ENCODE measurements at places on chromosomes 1 and 21.
A peak's percentile ranks its signal among the peaks of the same experiment; 100 is the strongest.

- no peak for DNase-seq
Measured at GRCh38 chr1:44681905-44682882, 7.7 kb downstream of the ARMH1 start.

- no peak for DNase-seq
Measured at GRCh38 chr21:39714331-39714730, 30.7 kb upstream of the IGSF5 start.

DNA sequence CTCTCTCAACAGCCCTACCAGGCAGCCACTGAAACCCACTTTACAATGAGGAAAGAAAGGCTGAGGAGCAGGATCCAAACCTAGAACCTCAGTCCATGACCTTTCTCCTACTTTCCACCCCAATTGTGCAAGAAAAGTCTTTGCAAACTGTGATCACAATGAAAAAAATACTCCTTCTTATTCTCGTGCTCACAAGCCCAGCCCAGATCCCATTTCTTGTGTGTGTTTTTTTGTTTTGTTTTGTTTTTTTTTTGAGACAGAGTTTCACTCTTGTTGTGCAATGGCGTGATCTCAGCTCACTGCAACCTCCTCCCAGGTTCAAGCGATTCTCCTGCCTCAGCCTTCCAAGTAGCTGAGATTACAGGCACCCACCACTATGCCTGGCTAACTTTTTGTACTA lies 97.7 kb downstream of the CRYAA start:
- no peak for DNase-seq

DNA sequence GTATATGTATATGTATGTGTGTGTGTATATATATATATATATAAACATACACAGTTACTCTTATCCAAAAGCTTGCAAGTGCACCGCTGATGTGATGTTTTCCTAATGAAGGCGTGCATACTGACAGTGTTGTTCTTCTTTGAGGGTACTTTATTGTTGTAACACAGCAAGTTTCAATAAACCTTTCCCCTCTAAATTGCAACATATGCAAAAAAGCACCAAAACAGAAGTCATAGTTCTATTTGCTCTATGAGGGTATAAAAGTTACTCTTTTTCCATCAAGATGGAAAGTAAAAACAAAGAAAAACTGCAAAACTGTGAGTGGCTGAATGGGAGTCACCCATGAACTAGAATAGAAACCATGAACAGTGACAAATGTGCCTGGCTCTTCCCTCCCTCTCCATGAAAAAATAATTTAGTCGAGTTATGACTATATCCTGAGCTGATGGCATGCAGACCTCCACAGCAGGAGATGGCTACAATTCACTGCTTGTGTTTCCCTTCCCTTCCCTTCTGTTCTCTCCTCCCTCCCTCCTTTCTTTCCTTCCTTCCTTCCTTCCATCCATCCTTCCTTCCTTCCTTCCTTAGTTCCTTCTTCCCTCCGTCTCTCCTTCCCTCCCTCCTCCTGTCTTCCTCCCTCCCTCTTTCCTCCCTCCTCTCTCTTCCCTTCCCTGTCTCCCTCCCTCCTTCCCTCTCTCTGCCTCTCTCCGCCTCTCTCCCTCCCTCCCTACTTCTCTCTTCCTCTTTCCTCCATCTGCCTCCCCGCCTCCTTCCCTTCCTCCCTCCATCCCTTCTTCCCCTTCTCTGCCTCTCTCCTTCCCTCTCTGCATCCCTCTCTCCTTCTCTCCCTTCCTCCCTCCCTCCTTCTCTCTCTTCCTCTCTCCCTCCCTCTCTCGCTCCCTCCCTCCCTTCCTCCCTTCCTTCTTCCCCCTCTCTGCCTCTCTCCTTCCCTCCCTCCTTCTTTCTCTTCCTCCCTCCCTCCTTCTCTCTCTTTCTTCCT lies 220.7 kb upstream of the POU3F1 start:
- no peak for DNase-seq

- DNase-seq: no peak
Measured at GRCh38 chr1:9753121-9753531, 70.6 kb downstream of the CLSTN1 start.

GRCh38 chr1:69055194-69055593 lies 512.5 kb upstream of the LRRC7 start:
- DNase-seq: no peak

DNA sequence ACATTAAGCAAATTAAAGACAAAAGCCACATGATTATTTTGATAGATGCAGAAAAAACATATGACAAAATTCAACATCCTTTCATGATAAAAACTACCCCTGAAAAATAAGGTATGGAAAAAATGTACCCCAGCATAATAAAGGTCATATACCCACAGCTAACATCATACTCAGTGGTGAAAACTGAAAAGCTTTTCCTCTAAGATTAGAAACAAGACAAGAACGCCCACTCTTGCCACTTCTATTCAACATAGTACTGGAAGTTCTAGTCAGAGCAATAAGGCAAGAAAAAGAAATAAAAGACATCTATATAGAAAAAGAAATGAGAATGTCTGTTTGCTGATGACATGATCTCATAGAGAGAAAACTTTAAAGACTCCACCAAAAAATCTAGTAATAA lies 20.7 kb downstream of the ERO1B start:
- no peak for DNase-seq

GRCh38 chr1:71242239-71242638 lies 161.4 kb upstream of the ZRANB2 start:
- no peak for DNase-seq

DNA sequence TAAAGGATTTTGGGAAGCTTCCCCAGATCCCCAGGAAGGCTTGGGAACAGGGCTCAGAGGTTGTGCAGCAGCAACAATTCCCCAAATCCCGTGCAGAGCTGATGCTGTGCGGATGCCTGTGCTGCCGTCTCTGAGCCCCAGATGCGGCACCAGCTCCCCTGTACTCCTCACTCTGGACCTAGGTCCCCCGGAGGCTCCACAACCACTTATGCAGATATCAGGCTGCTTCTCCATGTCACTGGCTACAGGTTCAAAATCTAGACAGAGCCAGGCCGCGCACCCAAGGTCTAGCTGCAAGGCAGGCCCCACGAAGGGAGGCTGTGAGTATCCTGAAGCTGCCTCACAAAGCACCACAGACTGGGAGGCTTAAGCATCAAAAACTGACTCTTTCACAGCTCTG lies 81.6 kb downstream of the PDE9A start:
- no peak for DNase-seq

DNA sequence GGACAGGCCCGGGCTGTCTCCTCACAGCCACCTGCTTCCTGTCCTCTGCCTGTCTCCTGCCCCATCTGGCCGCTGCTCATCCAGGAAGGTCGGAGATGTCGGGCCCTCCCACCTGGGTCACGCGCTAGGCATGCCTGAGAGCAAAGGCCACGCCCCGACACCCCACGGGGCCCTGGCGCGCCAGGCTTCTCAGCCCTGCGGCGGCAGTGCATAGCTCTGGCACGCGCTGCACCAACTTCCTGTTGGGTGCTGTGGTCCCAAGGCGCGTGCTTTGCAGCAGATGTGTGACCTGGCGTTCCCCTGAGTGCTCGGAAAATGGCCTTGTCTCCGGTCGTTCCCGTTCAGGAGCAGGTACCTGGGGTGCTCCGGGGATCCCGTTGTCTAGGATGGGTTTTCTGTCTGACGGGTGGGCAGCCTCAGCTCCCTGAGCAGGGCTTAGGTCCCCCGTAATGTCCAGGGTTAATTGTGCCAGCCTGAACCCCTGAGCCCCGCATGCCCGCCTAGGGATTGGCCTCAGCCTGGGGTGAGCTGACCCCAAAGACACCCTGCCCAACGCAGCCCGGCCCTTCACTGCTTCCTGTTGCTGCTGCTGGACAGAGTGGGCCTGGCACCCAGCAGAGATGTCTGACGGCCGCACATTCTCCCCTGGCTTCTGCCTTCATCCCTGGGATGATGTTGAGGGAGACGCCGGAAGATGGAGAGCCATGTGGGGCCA lies 19.4 kb upstream of the KCNAB2 start:
- DNase-seq: peak; percentile 91

GRCh38 chr1:74641876-74642275 lies 31.7 kb downstream of the ERICH3 start:
- no peak for DNase-seq

GRCh38 chr1:189658381-189658780 lies 819.3 kb downstream of the BRINP3 start:
- DNase-seq: no peak

DNA sequence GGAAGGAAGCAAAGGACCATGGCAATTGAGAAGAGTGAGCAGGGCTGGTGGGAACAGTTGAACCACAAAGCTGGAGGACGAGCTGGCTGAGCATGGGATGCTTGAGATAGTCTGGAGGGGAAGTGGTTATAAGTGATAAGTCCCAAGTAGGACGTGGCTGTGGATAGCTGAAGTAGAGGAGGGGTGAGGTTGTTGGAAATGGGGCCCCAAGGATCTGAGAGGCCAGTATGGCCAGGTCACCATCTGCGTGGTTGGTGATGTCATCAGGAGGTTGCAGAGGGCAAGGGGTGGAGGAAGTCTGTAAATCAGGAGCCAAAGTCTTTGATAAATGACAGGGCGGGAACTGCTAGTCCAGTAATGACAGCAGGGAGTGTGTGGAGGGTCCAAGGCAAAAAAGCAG lies 11.0 kb upstream of the REN start:
- no peak for DNase-seq

DNA sequence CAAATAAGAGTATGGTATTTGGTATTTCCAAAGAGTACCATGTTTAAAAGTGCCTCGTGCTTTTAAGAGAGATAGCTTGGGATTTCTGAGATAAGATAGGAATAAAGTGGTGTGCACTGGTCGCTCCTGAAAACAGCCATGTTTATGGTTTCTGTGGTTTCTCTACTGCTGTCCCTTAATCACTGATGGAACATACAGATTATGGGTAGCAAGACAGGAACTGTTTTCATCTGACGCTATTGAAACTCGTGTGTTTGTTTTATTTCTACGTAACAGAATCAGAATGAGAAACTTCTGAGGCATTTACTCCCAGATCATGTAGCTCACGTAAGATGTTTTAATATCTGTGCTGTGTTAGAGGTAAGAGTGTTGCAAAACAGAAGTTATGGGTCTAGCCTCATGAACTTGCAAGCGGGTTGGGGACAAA lies 126.0 kb downstream of the KIAA0319L start:
- no peak for DNase-seq

GRCh38 chr1:113879739-113880038 lies 7.7 kb downstream of the BCL2L15 start:
- no peak for DNase-seq

DNA sequence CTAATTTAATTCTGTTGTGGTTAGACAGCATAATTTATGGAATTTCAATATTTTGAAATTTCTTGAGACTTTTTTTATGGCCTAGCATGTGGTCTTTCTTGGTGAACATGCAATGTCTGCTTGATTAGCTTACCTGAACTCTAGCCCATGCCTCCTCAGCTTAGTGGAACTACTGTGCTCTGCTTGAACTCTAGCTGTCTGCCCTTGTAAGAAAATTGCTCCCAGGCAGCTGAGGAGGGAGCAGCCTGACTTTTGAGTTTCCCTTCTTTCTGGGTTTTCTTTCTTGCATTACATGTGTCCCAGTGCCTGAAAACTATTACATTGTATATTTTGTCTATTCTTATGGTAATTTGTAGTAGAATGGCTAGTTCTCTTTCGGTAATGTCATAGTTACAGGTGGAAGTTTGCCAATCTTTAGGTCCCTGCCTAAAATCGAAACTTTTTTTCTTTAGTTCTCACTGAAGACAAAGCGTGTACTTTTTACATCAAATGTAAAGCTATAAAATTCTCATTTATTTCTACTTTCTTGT lies 105.3 kb downstream of the MAST2 start:
- DNase-seq: no peak

GRCh38 chr21:38840456-38841300 lies 34.9 kb downstream of the ETS2 start:
- DNase-seq: no peak

GRCh38 chr1:222940095-222940494 lies 125.3 kb downstream of the DISP1 start:
- DNase-seq: no peak

DNA sequence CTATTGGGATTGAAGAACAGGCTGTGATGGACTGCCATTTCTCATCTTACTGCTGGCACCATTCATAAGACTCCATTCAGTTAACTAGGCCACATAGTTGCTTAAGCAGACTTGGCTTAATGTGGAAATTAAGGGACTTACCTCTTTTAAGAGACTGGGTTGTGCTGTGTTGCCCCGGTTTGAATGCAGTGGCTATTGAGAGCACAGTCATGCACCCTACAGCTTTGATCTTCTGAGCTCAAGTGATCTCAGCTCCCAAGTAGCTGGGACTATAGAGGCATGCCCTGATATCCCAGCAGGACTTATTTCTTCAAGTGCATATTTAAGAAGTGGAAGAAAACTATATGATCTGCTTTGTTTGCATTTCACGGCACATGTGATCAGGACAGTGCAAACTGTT lies 181.1 kb downstream of the RASAL2 start:
- DNase-seq: no peak

DNA sequence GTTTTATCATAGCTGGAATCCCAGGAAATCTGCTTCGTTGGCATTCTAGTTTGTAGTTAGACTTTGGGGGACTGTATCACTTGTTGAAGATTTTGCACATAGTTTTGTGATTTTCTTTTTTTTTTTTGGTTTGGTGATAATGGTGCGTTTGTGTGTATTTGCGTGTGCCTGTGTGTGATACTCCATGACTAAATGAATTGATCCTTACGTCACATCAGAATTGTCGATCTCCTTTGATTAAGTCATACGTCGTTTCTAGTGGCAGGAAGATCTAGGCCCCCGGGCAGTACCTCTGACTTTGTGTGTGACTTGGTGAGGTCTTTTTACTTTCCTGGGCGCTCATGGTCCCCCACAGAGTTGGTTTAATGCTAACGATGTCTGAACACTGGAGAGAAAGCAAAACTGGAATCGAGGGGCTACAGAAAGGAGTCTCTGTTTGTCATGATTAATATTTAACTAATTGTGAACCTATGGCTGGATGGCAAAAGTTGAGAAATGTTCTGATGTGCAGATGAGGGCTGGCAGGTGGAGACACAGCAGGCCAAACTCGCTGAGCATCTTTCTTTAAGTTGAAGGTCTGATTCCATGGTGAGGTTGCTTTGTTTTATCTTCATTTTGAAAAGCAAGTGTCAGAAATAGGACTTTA lies 2.4 kb downstream of the RASSF5 start:
- no peak for DNase-seq

DNA sequence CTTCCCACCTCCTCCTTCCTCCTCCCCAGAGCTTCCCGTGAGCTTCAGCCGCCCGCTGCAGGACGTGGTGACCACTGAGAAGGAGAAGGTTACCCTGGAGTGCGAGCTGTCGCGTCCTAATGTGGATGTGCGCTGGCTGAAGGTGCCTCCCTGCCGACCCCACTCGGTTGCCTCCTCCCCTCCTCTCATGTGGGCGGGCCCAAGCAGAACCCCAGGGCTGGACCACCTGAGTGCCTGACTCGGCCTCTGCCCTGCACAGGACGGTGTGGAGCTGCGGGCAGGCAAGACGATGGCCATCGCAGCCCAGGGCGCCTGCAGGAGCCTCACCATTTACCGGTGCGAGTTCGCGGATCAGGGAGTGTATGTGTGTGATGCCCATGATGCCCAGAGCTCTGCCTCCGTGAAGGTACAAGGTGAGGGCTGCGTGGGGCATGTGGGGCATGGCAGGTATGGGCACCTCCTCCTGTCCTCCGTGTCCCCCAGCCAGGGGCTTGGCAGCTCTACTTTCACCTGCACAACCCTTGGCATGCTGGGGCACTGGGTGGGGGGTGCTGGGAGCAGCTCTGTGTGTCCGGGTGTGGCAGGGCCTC lies 69.2 kb downstream of the OBSCN start:
- DNase-seq: no peak
